A549 (cell line): ENCODE measurements at places on chromosomes 1 and 21. TPM values are rescaled to one million over a fixed set of nuclear protein-coding genes. Genes with fewer than 3 reads are reported as not detected.

DNA sequence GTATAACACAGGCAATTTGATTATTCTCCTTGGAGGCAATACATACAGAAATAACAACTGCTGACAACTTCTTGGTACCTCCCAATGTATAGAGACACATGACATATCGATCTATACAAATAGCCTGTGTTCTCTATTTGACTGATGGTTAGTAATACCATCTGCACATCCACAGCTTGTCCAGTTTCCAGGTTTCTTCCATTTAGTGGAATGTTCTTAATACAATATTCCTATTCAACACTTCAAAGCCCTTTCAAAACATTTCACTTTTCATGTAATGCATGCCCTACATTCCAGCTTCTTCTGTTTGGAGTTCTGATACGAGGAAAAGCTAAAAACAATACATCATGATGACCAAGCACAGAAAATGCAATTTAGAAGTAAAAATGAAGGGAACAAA, 37.0 kb upstream of the GORAB start:
- no peak for DNase-seq

DNA sequence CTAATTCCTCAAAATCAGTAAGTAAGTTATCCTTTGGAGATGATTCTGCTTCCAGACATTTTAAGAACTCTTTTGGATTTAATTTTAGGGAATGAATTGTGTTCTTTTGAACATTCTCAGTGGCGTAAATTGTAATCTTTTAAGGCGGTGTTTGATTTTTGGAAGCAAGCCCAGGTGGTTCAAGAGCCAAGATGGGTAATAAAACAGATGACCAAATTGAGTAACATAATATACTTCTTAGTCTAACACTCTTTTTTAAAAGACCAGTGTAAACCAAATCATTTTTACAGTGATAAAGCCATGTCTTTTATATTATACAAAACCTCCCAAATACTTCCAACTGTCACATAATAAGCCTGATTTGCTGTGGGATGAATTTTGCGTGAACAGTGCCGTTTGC, 133.8 kb downstream of the LRRC40 start:
- DNase-seq = no peak

GRCh38 chr21:37916310-37917051, at the start of gene KCNJ6:
Gene KCNJ6 (minus strand): TSS chr21:37916457. CDS start chr21:37840682, 75,775 bp downstream.
- peak; percentile 46 for DNase-seq

DNA sequence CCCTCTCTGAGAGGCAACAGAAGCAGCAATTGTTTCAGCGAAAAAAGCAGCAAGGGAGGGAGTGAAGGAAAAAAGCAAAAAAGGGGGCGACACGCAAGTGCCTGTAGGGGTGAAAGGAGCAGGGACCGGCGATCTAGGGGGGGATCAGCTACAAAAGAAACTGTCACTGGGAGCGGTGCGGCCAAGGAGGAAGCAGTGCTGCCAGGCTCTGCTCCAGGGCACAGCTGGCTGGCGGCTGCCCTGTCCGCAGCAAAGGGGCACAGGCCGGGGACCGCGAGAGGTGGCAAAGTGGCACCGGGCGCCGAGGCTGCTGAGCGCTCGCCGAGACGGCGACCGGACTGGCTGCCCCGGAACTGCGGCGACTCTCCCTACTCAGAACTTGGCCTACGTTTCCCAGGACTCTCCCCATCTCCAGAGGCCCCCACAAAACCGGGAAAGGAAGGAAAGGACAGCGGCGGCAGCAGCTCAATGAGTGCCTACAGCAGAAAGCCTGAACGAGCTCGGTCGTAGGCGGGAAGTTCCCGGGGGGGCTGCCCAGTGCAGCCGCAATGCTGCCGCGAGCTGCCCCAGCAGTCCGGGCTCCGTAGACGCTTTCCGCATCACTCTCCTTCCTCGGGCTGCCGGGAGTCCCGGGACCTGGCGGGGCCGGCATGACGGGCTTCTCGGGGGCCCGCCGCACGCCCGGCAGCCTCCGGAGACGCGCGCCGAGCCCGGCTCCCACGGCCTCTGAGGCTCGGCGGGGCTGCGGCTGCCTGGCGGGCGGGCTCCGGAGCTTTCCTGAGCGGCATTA, 1.0 kb upstream of the CDKN2C start:
- peak; percentile 52 for DNase-seq

DNA sequence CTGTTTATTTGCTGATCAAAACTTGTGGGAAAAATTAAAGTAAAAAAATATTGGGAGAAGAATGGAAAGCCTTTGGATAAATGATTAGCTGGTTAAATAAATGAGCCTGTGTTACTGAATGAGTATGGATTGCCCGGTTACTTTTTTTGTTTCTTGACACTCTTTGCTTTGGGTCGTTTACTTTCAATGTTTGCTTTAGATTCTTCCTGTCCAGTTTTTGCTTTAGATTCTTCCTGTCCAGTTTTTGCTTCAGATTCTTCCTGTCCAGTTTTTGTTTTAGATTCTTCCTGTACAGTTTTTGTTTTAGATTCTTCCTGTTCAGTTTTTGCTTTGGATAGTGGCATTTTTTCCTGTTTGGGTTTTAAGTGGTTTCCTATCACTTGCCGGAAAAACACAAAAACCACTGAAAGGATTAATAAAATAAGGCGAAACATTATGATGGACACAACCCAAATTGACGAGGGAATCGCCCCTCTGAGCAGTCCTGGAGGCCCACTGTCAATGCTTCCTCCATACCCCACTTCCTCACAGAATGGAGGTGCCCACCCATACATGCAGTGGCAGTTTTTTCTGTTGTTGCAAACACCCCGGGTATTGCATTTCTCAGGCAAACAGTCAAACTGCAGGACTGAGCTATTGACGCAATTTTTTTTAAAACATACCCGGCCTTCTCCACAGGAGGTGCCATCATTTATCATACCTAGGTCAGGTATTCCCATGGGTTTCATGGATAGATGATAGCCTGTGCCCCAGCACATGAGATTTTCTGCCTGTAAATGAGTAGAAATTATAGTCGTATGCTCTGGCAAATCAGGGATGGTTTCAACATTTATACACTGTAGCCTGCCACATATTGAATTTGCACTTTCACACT, 2.3 kb downstream of the ADAM30 start:
- no peak for DNase-seq

GRCh38 chr1:150888727-150889126, 1.8 kb downstream of the CTXND2 start:
- no peak for DNase-seq

- DNase-seq = peak; percentile 45
Observed at GRCh38 chr1:219236933-219237610, 63.4 kb downstream of the LYPLAL1 start.

Gene AMY2B
- 1.4 to 2.2 TPM (median 1.7 TPM) in 3 replicates for polyA plus RNA-seq

DNA sequence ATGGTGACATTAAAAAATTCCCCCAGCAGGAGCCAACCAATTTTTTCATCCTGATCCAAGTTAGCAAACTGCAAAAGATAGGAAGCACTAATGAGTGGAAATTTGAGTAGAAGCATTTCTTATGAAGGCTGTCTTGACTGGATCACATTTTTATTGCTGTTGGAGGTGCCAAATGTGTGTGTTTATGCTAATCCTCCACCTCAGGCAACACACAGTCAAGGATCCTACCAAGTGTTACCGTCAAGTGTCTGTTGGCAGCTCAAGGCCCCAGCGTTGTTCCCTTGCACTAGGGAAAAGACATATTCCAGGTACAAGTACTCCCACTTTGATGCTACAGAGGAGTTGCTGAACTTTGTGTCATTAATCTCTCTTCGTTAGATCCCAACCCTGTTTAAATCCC, 18.3 kb downstream of the METTL18 start:
- no peak for DNase-seq

- no peak for DNase-seq
Observed at GRCh38 chr21:40546647-40547046, 300.3 kb downstream of the DSCAM start.

DNA sequence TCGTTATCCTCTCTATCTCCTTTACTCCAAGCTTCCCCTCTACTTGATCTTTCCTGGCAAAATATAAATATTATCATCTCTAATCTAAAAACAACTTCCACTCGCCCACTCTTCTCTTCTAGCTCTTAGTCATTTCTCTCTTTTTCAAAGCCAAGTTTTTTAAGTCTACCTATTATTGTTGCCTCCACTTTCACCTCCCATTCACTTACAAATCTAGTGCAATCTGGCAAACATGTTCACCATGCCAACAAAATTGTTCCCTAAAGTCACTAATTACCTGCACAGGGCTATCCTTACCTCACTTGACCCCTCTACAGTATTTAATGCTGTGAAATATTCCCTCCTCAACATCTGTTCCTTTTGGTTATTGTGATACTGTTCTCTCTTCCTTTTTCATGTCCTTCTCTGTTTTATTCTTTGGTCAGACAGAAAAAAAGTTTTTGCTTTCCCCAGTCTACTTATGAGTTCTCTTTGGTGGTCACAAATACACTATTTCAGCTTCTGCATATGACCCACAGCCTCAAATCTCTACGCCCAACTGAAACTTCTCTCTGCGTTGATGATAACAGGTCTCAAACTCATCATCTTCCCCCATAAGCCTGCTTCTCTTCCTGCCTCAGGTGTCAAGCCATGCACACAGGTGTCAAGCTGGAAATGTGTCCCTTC, 31.9 kb upstream of the RAP1A start:
- no peak for DNase-seq

DNA sequence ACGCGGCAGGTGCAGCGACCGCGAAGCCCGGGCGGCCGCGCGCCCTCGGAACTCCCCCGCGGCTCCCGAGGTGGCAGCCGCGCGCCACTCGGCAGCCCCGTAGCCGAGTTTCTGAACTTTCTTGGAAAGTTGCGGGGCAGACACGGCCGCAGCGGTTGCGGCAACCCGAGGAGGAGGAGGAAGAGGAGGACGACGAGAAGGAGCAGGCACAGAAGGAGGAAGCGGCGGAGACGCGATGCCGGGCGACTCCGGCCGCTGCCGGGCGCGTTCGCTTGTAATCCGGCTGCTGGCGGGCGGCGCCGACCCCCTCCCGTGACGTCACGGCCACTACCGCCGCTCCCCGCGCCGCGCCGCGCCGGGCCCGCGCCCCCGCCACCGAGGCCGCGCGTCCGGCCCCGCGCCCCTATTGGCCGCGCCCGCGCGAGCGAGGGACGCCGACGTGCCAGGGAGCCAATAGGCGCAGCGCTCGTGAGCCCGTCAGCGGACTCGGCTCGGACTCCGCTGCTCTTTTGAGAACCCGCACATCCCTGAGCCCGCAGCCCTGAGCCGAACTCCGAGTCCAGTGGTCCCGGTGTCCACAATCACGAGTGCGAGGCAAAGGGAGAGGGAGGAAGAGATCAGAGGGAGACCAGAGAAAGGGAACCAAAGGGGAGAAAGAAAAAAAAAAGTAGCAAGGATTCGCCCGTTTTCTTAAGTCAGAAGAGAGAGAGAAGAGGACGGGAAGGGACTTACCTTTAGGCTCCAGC, 736 bp upstream of the BARHL2 start:
- DNase-seq = no peak

Gene PLCH2
- 0.18 to 0.44 TPM (median 0.21 TPM) in 3 replicates for polyA plus RNA-seq

Gene IL10
- not detected in 3 replicates for polyA plus RNA-seq

GRCh38 chr1:4076346-4076745, 176.3 kb upstream of the C1orf174 start:
- no peak for DNase-seq

Gene SPRR2B
- not detected in 3 replicates for polyA plus RNA-seq

- DNase-seq = no peak
Observed at GRCh38 chr1:64098846-64099582, 104.4 kb upstream of the UBE2U start.

Gene NPPB
- polyA plus RNA-seq = 0.18 to 0.20 TPM in 2 of 3 replicates, not detected in the other

- no peak for DNase-seq
Observed at GRCh38 chr1:220283625-220284024, 11.4 kb upstream of the RAB3GAP2 start.

Gene TRAF3IP3
- not detected in 3 replicates for polyA plus RNA-seq

DNA sequence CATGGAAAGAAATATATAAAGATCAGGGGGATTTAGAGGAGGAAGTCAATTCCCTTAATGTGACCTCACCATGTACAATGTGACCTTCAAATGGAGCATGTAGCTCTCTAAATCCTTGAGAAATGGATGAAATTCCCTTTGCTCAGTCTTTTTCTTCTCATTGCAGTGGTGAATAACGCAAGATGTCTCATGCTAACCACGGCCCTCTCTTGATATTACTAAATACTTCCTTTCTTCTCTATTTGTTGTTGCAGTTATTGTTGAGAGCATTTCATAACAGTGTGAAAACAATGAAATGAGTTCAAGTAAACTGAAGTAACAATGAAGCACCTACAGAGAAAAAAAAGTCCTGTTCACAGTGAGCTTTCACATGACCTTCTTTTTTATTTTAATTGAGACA, 55.6 kb downstream of the ZNF281 start:
- no peak for DNase-seq

DNA sequence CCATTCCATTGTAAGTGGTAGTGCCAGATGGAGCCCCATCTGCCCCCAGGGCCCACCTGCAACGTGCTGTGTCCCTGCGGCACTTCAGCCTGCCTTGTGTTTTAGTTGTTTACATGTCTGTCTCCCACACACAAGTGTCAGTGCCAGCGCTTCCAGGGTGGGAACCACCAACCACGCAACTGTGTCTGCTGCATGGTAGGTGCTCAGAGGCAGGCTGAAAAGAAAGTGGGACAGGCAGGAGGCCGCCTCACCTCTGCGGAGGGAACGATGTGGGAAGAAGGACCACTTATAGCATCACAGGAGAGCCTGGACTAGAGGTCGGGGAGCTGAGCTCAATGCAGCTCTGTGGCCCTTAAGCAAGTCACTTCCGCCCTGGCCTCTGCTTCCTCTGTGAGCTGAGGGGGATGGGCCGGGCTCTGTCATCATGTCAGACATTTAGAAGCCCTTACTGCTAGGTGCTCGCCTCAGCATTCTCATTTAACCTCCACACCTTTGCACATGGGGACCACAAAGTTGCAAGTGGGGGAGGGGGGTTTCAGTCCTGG, 17.9 kb downstream of the SLC9A1 start:
- DNase-seq = no peak

- no peak for DNase-seq
Observed at GRCh38 chr1:155178441-155179111, 4.9 kb downstream of the TRIM46 start.

DNA sequence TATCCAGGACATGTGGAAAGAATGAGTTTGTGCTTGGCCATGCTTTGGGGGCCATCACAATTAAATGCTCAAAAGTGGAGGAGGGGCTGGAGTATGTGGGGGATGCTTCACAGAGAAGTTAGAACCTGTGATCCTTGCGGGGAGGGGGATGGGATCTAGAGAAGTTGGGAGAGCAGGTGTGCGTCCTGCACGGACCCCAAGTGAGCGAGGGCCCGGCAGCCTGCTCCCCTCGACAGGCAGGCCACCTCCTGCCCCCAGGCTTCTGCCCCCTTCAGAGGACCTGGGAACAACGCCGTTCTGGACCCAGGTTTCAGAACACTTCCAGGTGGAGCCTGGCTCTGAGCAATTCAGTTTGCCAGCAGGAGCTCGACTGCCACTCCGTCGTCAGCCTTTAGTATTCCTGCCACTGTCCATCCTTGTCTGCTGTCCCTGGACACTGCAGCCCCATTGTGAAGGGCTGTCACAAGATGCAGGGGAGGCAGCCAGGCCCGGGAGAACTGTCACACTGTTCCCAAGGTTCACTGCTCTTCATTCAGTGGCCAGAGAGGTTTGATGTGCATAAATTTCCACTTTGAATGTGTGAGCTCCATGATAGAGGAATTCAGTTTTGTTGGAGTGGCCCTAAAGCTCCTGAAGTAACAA, 112.2 kb downstream of the DHRS3 start:
- DNase-seq = no peak

Gene VCAM1
- polyA plus RNA-seq = 0.05 to 0.12 TPM in 2 of 3 replicates, not detected in the other

Gene MYBPH
- not detected in 3 replicates for polyA plus RNA-seq
